ENCODE measurements at places on chromosomes 1 and 21.

GRCh38 chr1:151710187-151710840, 6.3 kb downstream of the CELF3 start:
- peak; percentile 47 for DNase-seq

GRCh38 chr21:34687065-34687464, 18.3 kb downstream of the CLIC6 start:
- no peak for DNase-seq

- peak; percentile 35 for DNase-seq
Observed at GRCh38 chr1:160777486-160778089, 18.4 kb upstream of the LY9 start.

DNA sequence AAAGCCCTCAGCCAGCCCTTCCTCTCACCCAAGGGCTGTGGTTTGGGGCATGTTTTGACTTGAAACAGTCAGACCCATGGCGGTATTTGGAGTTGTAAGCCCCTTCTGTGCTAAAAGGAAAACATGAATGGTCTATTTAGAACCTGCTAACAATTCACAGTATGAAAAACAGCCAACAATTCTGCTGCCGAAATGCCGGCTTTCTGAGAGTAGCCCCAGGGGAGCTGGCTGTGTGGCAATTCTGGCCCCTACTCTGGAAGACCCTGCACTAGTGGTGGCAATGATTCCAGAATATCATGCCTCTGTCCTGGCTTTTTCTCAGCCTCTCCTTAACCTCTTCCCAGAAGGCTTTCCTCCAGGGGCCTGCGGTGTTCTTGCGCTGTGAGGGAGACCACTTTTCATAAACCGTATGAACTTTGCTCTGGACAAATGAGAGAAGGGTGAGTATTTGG, 118.7 kb downstream of the EDEM3 start:
- no peak for DNase-seq

DNA sequence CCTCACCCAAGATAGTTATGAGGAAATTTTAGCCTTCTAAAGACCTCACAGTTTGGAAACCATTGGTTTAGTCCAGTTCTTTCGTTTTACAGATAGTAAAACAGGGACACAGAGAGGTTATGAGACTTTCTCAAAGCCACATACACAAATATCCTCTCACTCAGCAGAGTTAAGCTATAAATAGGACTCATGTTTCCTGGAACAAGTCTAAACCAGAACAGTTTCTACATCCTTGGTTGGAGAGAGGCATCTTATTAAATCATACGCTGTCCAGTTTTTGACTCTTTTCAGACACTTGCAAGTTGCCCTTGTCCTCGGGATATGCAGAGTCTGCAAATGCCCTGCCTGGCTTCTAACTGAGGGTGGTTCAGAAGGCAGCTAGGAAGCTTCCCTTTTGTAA, 462.1 kb upstream of the DEPDC1 start:
- DNase-seq = no peak

GRCh38 chr1:93433407-93433961, 14.4 kb upstream of the FNBP1L start:
- no peak for DNase-seq

DNA sequence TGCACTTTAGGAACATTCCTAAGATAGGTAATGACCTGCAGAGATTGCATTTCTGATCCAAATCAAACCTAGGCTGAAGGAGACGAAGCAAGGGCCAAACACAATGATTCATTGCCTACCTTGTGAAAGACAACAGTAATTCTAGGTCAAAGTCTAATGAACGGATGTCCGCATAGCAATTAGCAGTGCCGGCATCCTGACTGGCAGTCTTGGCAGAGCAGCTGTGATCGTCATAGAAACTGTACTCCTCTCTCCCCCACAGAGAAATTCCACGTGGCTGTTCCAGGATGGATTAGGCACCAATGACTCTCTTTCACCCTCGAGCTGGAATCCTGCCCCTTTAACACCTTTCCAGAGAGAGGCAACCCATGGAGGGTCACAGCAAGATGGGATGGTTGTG, 28.9 kb upstream of the VAV3 start:
- peak; percentile 9 for DNase-seq

- no peak for DNase-seq
Observed at GRCh38 chr1:39418236-39418635, 73.2 kb upstream of the BMP8A start.

GRCh38 chr1:182731852-182732575, 47.6 kb upstream of the RGS8 start:
- DNase-seq = no peak

GRCh38 chr1:221776495-221777301, 34.8 kb upstream of the DUSP10 start:
- DNase-seq = no peak

- no peak for DNase-seq
Observed at GRCh38 chr1:80989455-80989854, 811.3 kb upstream of the ADGRL2 start.

- DNase-seq = no peak
Observed at GRCh38 chr1:217193151-217193550, 437.7 kb downstream of the GPATCH2 start.

DNA sequence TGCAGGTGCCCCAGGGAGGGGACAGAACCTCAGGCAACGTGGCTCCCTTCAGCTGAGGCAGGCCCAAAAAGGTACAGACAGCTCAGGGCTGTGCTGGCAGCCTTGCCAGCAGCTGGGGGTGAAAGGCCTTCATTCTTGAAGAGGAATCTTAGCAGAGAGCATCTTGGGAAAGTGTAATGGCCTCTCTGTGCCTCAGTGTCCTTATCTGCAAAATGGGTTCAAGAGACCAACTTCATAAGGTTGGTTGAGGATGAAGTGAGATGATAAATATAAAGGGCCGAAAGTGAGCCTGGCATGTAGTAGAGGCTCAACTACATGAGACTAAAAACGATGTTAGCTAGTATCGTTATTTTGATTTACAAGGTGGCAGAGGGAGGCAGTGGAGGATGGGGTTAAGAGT, 26.2 kb downstream of the TMCO4 start:
- DNase-seq = no peak

GRCh38 chr21:31559368-31560119, 99.9 kb upstream of the SOD1 start:
- DNase-seq = peak; percentile 97

DNA sequence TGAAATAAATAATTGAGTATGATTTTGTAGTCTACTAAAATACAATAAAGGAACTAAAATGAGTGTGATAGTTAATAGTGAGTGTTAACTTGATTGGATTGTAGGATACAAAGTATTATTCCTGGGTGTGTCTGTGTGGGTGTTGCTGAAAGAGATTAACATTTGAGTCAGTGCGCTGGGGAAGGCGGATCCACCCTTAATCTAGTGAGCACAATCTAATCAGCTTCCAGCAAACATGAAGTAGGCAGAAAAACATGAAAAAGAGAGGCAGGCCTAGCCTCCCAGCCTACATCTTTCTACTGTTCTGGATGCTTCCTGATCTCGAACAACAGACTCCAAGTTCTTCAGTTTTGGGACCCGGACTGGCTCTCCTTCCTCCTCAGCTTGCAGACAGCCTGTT, 1716.6 kb downstream of the MRPL39 start:
- no peak for DNase-seq

DNA sequence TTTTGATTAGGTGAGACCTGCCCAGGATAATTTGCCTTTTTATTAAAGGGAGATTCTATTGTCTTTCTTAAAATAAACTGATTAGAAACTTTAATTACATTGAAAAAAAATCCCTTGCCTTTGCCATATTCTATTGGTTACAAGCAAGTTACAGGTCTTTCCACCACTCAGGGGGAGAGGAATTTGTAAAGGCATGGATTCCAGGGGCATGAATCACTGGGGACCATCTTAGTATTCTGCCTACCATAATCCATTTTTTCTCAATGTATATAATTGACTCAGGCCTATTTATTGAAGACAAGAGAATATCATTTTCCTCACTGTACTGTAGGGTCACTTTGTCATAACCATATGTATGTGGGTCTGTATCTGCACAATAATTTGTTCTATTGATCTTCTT, 124.3 kb upstream of the PDE4B start:
- DNase-seq = no peak

- DNase-seq = no peak
Observed at GRCh38 chr1:5725406-5725805, 266.8 kb downstream of the NPHP4 start.

GRCh38 chr1:54884768-54885167, 2.2 kb downstream of the DHCR24 start:
- DNase-seq = no peak

All from cardiac fibroblast (primary cell).